ENCODE measurements at places on chromosomes 12 and 14.

GRCh38 chr14:103521438-103521950 lies 1.1 kb downstream of the CKB start:
- DNase-seq: no peak

- no peak for DNase-seq
Measured at GRCh38 chr14:54354968-54355641, 41.7 kb upstream of the CDKN3 start.

GRCh38 chr12:48925304-48926011 lies at the start of gene FKBP11:
TSS of gene FKBP11 (minus strand) at chr12:48925492. CDS start at chr12:48925428, 64 bp downstream.
- peak; percentile 72 for DNase-seq

- DNase-seq: no peak
Measured at GRCh38 chr12:76025601-76026575, 5.7 kb downstream of the PHLDA1 start.

DNA sequence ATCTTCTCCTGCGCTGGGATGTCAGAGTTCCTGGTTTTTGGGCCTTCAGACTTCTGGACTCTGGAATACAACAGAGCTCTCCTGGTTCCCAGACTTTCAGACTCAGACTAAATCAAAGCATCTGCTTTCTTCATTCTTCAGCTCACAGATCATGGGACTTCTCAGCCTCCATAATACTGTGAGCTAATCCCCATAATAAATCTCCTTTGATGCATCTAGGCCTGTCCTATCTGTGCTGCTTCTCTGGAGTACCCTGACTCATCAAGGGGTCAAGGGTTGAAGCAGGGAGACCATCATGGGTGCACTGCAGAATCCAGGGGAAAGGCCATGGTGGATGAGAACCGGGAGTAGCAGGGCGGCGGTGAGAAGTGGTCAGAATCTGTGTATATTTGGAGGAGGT lies 1094.1 kb upstream of the TMEM132C start:
- DNase-seq: no peak

- DNase-seq: no peak
Measured at GRCh38 chr14:103562179-103562428, 353 bp downstream of the BAG5 start.

- no peak for DNase-seq
Measured at GRCh38 chr12:132899033-132899432, 11.6 kb upstream of the CHFR start.

- DNase-seq: no peak
Measured at GRCh38 chr14:22466491-22466890, 122.5 kb downstream of the DAD1 start.

DNA sequence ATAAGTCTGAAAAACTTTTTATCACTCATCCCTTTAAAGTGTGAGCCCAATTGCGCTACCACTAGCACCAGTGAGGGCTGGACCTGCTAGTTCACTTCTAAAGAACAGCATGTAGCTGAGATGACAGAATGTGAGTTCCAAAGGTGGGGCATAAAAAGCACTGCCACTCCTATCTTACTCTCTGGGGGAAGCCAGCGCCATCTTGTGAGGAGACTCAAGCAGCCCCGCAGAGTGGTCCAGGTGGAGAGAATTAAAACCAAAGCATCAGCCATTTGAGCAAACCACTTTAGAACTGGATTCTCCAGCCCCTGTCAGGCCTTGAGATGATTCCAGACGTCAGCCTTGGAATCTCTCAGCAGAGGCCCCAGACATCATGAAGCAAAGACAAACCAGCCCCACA lies 39.9 kb downstream of the TMEM132D start:
- DNase-seq: no peak

- peak; percentile 73 for DNase-seq
Measured at GRCh38 chr14:77014004-77014604, 14.4 kb downstream of the IRF2BPL start.

Data from left lobe of liver (tissue), 2 donors.